ENCODE measurements at places on chromosomes 3 and 15.

GRCh38 chr15:83346342-83346741 lies 61.9 kb upstream of the BNC1 start:
- no peak for DNase-seq

DNA sequence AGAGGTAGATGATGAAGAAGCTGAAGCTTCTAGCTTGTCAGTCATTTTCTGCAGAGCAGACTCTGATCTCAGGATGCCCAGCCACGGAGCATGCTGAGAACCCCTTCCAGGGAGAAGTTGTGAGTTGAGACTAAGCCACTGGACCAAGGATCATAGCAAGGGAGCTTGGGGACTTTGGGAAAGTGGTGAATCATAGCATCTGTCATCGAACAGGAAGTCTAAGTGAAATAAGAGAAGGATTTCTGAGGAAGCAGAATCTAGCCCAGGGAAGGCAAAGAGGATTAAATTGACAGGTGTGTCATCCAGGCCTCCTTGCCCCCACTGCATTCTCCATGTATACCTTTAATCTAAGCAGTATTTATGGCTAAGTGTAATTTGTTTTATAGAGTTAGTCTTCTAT lies 71.8 kb upstream of the TMEM108 start:
- no peak for DNase-seq

GRCh38 chr3:11128682-11129632 lies 25.3 kb upstream of the HRH1 start:
- DNase-seq = no peak

DNA sequence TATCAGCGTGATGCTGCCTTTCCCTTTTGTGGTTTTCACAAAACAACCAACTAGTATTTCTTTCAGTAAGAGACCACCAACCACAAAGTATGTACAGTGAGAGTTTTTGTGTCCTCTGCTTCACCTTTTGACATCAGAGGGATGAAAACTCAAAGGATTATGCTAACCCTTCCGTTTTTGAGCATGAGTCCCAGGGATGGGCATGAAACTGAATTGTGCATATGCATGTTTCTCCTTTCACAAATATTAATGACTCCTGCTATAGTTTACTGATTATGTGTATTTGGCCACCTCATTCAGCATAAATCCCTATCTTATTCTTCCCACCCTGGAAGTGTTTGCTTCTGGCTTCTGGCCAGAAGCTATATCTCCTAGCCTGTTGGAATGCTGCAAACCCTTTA lies 59.2 kb downstream of the RSRC1 start:
- DNase-seq = no peak

DNA sequence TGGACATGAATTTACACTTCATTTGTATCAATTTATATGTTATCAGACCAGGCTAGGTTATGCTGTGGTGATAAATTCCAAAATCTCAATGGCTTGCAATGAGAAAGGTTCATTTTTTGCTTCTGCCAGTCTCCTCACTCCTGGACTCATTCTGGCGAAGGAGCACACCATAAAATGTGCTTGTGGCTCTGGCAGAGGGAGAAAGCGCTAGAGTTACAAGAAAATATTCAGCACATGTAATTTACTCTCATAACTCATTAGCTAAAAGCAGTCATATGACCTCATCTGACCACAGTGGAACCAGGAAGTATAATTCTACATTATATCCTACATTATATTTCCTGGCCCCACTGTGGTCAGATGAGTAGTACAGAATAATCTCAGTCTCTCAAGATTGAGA lies 193.8 kb downstream of the BCHE start:
- no peak for DNase-seq

DNA sequence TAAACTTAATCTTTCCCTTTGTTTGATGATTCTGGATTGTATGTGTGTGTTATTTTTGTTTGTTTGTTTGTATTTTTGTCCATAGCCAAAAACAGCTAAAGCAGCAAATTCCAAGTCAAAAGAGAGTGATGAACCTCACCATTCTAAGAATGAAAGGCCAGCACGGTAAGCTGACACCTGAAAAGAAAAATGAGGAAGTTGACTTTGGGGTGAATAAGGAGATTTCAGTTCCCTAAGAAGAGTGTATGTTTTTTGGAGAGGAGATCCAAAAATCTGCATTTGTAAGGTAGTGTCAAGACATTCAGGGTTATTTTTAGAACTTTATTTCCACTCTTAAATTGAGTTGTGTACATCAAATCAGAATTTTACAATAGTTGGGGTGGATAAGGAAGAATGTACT lies 52.3 kb upstream of the UTS2B start:
- DNase-seq = no peak

GRCh38 chr3:187706971-187707370 lies 4.6 kb upstream of the RTP2 start:
- no peak for DNase-seq

All from stimulated activated CD4-positive, alpha-beta T cell treated with anti-CD3 and anti-CD28 coated beads, Interleukin-15, amount 100 ng/mL, for 48 hours (primary cell).